Astrocyte of the cerebellum (primary cell): ENCODE measurements at places on chromosomes 5 and 9.

GRCh38 chr9:33510262-33511183 lies 13.5 kb upstream of the ANKRD18B start:
- peak; percentile 35 for DNase-seq

GRCh38 chr5:171484460-171484899 lies 65.0 kb downstream of the FGF18 start:
- DNase-seq = no peak

- DNase-seq = no peak
These were observed 52.8 kb upstream of the CARTPT start for GRCh38 chr5:71666321-71666720.

GRCh38 chr5:5978501-5979376 lies 399.6 kb downstream of the MED10 start:
- DNase-seq = no peak

- no peak for DNase-seq
These were observed 16.0 kb upstream of the ZCCHC7 start for GRCh38 chr9:37104183-37104889.

- DNase-seq = peak; percentile 70
These were observed 34.3 kb upstream of the MACIR start for GRCh38 chr5:103224118-103224893.

- no peak for DNase-seq
These were observed 11.9 kb upstream of the NHP2 start for GRCh38 chr5:178165581-178165980.

DNA sequence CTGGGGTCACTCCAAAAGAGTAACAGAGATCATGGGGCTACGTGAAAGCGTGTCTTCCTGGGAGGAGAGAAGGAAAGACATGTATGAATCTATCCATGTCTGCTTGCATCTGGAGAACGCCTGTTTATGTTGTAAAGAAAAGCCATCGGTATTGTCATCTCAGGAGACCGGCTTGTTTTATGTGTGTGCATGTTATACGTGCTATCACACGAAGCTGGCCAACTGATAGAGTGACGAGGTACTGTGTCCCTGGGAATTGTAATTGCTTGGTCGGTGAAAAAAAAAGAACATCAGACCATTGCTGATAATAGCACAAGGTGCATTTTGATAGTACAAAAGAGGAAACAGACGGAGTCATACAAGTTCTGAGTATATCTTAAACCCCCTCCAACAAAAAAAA lies 370 bp upstream of the CDH6 start:
- no peak for DNase-seq

- no peak for DNase-seq
These were observed 146.1 kb upstream of the RANBP3L start for GRCh38 chr5:36447776-36448175.

- no peak for DNase-seq
These were observed 176.1 kb downstream of the TRPM3 start for GRCh38 chr9:70945301-70945700.

DNA sequence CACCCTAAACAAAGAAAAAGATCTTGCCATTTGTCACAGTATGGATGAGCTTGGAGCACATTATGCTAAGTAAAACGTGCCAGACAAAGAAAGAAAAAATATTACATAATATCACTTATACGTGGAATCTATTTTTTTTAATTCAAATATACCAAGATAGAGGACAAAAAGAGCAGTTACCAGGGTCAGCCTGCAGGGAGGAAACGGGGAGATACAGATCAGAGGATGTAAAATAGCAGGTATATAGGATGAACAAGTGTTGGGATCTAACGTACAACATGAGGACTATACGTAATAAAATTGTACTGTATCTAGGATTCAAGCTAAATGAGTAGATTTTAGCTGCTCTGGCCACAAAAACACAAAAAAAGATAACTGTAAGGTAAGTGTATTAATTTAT lies 247.5 kb downstream of the TMEM161B start:
- no peak for DNase-seq

GRCh38 chr5:14998491-14998890 lies 126.9 kb upstream of the ANKH start:
- DNase-seq = no peak

DNA sequence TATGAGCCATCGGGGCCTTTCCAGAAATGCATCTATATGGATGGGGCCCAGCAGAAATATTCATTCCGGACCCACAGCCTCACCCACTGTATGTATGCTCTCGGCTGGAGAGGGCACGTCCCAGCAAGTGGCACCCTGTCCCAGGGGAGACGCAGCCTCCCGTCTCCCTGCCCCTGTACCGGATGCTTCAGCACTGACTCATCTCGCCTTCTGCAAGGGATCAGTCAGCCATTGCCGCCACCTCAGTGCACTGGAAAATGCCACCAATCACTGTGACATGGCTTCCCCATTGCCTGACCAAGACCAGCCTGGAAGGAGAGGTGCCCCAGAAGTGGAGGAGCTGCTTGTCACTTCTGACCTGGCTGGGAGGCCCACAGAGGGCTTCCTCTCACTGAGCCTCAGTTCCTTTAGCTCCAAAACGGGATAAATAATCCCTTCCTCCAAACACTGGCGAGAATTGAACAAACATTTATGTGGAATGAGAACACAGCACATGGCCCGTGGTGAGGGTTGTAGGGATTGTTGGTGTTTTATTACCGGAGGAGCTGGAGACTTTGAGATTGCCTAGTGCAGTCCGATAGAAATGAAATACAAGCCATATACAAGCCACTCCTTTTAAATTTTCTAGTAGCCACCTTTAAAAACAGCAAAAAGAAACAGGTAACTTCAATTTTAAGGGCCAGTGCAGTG lies 43.9 kb upstream of the ORM1 start:
- no peak for DNase-seq

- no peak for DNase-seq
These were observed 41.0 kb upstream of the PCSK1 start for GRCh38 chr5:96474073-96474472.

DNA sequence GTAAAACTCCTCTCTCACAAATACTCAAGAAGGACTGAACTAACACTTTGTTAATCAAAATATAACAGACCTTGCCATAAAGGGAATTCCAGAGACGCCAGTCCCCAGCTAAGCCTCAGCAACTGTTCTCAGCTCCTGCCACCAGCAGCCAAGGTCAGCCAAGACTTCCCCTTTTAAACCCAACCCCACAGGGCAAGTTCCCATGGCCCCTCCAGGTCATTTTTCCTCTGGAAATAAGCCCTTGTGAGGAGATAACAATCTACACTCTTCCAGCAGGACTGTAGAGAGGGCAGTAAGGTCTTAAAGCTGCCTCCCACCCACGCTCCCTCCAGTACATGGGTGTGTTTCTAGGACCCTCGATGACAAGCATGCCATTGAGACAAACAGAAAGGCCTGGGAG lies 78.3 kb downstream of the DPYSL3 start:
- DNase-seq = no peak

DNA sequence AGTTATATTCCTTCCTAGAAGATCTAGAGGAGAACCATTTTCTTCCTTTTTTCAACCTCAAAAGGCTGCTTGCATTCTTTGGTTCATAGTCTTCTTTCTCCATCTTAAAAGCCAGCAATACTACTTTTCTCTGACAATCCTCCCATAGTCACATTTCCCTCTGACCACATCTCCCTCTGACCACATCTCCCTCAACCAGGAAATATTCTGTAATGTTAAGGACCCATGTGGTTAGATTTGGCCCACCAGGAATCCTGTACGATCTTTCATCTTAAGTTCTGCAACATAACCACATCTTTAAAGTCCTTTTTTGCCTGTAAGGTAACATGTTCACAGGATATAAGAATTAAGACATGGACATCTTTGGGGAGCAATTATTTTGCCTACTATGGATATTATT lies 179.4 kb upstream of the SPEF2 start:
- DNase-seq = no peak

GRCh38 chr5:127077366-127077765 lies 4.1 kb upstream of the C5orf63 start:
- DNase-seq = no peak

DNA sequence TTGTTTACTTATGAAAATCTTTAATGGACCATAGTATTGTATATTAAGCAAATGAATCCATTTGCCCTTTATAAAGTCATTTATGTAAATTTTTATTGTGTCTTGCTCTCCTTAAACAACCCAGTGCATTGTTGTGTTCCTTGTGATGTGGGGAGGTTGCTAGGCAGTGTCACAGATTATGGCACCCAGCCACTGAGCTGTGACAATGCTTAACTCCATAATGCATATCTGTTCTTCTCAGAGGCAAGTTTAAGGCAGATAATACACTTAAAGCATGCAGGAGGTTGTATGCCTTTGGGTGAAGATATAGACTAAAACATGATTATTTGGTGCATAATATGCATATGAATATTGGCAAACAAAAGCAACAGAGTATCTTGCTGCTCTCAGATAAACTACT lies 269.6 kb upstream of the RIOK2 start:
- DNase-seq = no peak

DNA sequence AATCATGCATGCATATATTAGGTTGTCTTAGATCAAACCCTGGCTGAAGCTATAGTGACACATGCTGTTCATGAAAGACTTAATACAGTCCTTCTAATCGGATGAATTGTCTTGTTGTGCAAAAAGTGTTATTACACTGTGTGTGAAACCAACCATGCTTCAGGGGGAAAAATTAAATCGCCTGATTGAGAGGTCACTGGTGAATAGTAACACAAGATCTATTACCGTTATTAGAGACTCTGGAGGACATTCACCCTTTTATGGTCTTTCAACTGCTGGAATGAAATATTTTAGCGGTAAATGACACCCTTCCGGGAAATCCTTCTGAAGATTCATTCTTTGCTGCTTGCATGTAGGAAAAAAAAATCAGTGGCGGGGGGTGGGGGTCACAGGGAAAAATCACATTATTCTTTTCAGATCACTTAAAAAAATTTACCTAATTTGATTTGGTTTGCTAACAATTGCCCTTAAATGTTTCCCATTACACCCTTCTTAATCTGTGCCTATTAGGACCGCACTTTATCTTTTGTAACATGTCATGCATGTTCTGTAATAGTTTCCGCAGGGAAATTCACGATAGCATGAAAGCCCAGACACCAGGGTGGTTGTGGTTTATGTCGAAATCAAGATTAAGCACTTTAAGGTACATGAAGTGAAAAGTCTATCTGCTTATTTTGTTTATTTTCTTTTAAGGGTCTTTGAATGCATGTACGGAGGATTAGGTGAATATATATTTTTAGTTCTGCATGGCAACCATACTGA lies 120.6 kb downstream of the FOCAD start:
- no peak for DNase-seq

DNA sequence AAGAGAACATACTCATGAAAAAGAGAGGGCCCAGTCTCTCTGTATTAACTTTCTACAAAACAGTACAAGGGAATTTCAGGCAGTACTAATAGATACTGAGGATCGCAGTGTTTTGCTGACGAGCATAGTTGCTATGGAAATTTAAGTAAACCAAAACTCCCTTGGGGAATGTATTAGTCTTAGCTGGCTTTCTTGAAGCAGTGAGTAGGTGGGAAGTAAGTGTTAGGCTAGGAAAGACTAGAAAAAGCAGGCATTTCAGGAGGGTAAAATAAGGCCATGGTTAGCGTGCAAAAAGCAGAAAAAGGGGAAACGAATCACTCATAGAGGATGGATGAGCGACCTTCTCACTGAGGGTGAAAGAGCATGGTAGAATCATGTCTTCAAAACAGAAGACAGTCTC lies 84.3 kb upstream of the ACTBL2 start:
- DNase-seq = no peak
